Occipital lobe (tissue), 3 donors: ENCODE measurements at places on chromosomes 13 and 19. TPM values are rescaled to one million over a fixed set of nuclear protein-coding genes. Genes with fewer than 3 reads are reported as not detected.

GNG7 gene
- 4.2 TPM for total RNA-seq

RGL3 gene
- not detected for total RNA-seq

PSG11 gene
- total RNA-seq, result not detected

CEACAM7 gene
- total RNA-seq, result not detected

SELENOV gene
- total RNA-seq, result not detected

CRX gene
- total RNA-seq, result not detected

DOCK6 gene
- 1.7 TPM for total RNA-seq

ELSPBP1 gene
- not detected for total RNA-seq

IQCN gene
- total RNA-seq, result 0.47 TPM

CGB1 gene
- not detected for total RNA-seq

FARP1 gene
- total RNA-seq, result 86.7 TPM

HCN2 gene
- 8.0 TPM for total RNA-seq

NCR1 gene
- total RNA-seq, result not detected

WIZ gene
- 11.1 TPM for total RNA-seq

C5AR1 gene
- 0.16 TPM for total RNA-seq

SIGLEC14 gene
- 0.16 TPM for total RNA-seq

ZNF534 gene
- 2.8 TPM for total RNA-seq
